Amygdala (tissue), 56 donors: ENCODE measurements at places on chromosomes 11 and 22.

DNA sequence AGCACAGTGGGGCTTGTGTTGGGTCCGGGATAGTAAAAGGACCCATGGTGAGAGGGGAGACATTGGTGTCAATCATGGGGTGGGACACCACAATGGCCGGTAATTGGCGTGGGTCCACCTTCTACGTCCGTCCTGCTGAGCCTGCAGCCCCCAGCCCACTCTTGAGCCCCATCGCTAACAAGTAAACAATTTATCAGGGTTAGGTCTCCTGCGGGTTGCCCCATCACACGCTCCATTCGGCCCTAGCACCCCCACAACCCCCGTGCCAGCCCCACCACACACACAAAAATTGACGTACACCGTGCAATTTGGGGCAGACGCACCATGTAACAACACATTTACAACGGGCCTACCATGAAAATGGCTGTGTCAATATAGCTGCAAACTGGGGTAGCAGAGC, 86.5 kb upstream of the HTATIP2 start:
- no peak for DNase-seq

- DNase-seq, result no peak
Observed at GRCh38 chr11:61698173-61698948, 18.2 kb downstream of the DAGLA start.

- peak; percentile 52 for DNase-seq
Observed at GRCh38 chr11:64245401-64245796, 1.3 kb downstream of the PPP1R14B start.

DNA sequence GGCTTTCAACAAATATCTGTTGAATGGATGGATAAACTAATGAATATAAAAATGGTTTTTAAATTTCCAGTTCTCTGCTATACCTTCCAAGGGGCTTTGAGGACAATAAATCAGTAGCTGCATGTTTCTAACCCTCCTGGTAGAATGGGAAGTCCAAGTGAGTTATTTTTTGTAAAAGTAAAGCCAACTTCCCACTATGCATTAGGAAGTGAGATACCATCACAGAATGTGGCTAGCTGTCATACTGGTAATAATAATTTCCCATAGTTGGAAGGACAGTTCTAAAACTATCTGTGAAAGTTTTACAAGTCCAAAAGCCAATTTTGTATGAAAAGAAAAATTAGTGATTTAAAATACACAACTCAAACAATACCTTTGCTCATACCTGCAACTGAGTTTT, 50.0 kb downstream of the TMEM123 start:
- no peak for DNase-seq

- DNase-seq, result no peak
Observed at GRCh38 chr22:46855681-46856080, 93.2 kb downstream of the TBC1D22A start.

DNA sequence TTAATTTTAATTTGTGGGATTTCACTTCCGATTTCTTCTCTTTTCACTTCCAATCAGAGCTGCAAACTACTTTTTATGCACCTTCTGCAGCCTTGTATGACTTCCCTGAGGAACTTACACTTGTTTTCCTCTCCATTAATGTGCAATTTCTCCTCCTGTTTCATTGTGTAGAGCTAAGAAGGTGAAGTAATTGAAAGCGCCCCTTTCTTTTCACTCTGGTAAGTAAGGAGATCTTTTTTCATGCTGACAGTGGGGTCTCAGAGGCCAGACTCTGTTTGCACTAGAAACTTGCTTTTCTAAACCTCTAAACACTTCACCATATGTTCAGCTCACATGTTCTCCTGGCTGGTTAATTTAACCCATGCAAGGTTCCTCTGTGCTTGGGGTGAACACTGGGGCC, 117.0 kb downstream of the FANCF start:
- no peak for DNase-seq

- DNase-seq, result no peak
Observed at GRCh38 chr11:47308050-47308823, 38.3 kb downstream of the MADD start.

GRCh38 chr11:120013325-120014250, 124.3 kb downstream of the TRIM29 start:
- DNase-seq, result peak; percentile 35

DNA sequence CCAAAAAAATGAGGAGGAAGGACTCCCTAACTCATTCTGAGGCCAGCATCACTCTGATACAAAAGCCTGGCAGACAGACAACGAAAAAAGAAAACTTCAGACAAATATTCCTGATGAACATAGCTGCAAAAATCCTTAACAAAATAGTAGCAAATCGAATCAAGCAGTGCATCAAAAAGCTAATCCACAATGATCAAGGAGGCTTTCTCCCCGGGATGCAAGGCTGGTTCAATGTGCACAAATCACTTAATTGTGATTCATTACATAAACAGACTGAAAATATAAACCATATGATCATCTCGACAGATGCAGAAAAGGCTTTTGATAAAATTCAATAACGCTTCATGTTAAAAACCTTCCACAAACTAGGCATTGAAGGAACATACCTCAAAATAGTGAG, 16.4 kb downstream of the MTMR2 start:
- DNase-seq, result no peak

DNA sequence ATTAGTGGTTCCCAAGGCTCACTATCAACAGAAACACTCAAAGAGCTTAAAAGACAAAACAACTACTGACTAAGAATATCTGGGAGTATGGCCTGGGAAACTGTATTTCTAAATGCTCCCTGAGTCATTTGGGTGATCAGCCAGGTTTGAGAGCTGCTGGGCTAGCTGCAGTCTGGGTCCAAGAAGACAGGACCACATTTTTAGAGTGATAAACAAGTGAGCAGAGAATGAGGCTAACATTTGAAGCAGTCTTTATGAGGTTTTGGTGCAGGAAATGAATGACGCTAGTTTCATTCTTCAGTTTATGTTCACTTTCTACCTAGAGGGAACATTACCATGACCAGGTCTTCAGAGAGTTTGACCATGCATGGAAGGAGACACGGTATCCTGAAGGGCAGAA, 97.7 kb downstream of the TEAD1 start:
- DNase-seq, result no peak

DNA sequence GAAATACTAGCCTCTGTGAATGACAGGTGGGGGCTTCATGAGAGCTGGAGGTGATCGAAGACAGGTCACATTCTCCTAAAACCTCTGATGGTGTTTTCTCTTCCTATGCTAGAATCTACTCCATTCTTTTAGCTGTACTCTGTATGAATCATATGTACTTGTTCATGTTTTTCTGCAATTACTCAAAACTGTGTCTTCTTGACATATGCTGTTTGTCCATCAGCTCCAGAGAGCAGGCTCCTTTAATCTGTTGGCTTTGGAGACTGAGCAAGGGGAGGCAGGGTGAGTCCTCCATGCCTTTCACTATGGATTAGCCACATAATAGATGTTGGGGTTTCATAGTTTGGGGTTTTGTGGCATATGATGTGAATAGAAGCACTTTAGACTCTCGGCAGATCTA, 598.8 kb downstream of the NTM start:
- no peak for DNase-seq

DNA sequence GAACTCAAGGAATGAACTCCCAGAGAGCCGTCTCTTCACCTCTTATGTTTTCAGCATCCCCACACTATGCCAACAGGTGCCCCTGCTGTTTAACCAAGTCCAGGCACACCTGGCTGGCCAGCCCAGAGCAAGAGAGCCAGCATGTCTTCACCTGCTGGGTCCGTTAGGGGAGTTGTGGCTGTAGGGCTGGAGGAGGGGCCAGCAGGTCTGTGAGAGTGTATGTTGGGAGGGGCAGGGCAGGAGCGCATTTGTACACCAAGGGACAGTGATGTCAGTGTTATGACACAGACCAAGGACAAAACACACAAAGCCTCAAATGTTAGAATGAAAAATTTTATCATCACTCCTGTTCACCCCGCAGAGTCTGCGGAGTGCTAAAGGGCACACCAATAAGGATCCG, 5.8 kb downstream of the PATZ1 start:
- DNase-seq, result no peak
